ENCODE measurements at places on chromosomes 13 and 19.

DNA sequence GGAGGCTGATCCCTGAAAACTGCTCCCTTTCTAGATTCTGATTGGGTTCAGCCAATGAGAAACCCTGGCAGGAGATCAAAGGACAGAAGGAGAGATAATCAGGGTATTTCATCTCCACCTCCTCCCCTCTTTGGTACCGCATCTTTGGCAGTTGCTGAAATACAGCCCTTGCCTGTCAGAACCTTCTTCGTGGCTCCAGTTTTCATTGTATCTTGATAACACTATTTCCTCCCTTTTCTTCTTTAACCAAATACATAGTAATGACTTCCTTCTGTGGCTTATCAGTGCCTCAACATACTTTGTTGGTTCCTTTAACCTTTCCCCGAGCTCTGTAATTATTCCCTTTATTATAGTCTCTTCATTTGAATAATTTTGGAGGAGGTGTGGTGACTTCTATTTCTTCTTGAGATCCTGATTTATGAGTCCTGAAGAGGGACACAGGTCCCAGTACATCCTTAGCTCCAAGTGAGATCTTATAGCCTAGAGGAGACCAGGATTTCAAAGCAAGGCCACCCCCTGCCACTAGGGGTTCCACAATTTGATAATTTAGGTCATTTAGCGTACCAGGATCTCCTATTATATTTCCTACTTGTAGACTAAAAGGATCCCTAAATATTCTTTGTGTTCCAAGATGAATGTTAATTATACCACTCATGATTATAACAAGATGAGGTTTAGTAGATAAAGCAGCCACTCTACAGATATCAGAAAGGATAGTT, 98.0 kb downstream of the EDNRB start:
- DNase-seq: no peak

GRCh38 chr13:108087810-108088209, 127.5 kb downstream of the LIG4 start:
- DNase-seq: no peak

DNA sequence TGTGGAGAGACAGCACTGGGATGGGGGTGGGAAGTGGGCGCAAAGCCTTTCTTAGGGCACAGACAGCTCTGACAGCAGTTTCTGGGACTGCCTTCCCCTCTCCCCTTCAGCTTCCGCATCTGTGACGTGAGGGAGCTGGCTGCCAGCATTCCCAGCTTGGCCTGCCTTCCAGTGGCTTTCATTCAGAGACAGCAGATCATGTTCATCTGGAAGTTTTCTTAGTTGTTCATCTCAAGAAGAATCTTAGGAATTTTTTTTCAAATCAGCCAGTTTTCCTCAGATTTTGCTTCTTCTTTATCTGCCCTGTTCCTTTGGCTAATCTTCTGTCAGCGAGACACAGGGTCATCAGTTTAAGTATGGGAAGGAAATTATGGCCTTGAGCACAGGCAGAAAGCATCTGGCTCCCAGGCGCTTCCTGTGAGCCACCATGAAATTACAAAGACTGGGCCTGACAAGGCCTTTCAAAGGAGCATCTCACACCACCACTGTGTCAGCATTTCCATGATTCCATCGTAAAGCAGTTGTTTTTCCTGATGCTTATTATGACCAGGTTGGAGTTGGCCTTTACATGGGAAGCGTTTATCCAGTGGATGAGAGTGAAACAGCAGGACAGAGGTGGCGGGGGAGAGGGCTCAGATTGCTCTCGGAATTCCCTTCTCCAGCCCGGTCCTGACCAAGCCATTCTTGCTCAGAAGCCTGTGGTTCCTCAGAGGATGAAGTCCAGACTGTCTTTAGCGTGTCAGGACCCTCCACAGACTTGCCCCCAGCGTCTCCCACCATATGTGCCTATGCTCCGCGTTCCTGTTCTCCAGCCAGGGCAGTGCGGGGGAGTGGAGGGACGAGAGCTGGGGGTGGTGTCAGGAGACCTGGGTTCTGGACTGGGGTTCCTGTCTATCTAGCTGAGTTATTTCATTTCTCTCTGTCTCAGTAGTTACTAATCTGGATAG, 43.6 kb downstream of the ARHGAP35 start:
- no peak for DNase-seq

GRCh38 chr13:76637641-76638141, 248.5 kb downstream of the KCTD12 start:
- DNase-seq: no peak

DNA sequence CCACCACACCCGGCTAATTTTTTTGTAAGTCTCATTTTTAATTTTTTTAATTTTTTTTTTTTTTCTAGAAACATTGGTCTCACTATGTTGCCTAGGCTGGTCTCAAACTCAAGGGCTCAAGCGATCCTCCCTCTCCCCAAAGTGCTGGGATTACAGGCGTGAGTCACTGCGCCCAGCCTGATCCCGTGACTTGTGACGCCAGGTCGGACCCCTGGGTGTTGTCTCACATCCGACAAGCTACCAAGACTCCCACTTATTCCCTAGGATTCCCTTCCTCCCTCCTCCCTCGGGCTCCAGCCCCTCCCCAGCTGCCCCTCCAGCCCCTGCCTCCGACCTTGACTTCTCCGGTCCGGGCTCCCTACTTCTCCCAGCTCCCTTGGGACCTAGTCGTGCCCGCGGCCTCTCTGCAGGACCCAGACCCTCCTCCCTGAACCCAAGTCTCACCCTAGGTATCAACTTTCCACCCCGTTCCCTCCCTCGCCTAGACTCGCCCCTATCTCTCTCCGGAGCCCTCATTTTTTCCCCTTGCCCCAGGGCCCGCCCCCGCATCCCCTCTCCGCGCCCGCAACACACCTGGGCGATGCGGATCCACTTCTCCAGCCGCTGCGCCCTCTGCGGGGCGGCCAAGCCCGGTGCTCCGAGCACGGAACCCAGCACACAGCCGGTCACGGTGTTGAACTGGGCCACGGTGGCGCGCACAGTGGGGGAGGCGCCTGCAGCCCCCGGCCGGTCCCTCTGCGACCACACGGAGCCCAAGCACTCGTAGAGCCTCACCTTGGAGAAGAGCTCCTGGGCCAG, 13.1 kb downstream of the RGL3 start:
- DNase-seq: no peak

DNA sequence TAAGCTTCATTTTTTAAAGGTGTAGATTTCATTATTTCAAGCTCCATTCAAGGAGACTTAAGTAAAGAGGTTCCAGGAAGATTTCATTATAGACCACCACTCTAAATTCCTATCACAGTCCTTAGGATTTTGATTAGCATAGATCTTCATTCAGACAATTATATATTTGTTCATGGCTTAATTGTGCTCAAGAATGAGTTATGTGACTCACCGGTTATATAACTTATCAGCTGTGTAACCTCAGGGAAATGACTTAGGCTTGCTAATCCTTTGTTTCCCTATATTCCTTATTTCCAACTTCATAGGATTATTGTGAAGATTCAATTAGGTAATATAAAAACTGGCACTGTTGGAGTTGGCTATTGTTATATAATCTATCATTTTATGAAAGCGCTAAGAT, 632.8 kb upstream of the SPRY2 start:
- DNase-seq: no peak

DNA sequence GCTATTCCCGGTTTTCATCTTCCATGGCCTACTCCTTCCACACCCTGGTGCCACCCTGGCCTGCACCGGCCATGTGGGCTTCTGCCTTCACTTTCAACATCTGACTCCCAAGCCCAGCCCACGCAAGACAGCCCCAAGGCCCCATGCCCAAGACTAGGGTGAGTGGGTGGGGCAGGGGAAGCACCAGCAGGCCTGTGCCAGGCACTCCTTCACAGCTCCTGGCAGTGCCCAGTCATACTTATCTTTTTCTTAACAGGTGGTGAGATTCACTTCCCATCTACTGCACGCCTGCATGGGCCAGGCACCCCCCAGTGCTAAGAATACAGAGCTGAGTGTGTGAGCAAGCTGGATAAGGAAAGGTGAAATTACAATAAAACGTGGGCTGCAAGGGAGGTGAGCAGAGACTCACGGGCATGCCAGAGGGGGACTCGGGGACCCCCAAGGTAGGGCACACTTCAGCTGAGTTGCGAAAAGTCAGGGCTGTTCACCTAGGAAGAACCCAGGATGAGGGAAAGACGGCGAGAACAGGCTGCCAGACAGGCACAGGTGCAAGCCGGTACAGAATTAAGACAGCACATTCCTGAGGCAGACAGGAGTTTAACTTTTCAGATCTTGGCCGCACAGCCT, 55.7 kb downstream of the COL4A1 start:
- no peak for DNase-seq

GRCh38 chr13:77776704-77777103, 79.2 kb downstream of the SLAIN1 start:
- no peak for DNase-seq

Data from OCI-LY7 (cell line).